ENCODE measurements at places on chromosomes 7 and 10.

DNA sequence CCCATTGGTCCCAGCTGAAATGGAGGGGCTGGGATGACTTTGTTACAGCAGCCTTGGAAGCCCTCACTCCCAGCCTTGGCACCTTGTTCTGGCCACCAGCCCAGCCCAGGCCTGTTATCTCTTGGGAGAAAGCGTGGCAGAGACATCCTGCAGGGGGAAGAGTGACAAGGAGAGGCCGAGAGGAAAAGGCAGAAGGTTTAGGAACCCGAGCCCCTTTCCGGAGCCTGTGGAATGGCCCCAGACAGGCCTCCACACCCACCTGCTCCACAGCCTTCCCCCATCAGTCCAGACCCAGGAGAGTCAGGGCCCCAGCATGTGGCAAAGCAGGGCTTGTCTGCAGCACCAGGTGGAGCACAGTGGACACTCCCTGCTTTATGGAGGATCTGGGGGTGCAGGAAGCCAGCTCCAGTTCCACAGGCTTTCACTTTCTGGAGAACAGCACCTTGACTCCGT, 24.1 kb upstream of the TRIM8 start:
- no peak for DNase-seq

- no peak for DNase-seq
Measured at GRCh38 chr7:7318601-7319000, 136.3 kb downstream of the C1GALT1 start.

GRCh38 chr10:80487791-80488538, 33.9 kb downstream of the TSPAN14 start:
- DNase-seq, result no peak

DNA sequence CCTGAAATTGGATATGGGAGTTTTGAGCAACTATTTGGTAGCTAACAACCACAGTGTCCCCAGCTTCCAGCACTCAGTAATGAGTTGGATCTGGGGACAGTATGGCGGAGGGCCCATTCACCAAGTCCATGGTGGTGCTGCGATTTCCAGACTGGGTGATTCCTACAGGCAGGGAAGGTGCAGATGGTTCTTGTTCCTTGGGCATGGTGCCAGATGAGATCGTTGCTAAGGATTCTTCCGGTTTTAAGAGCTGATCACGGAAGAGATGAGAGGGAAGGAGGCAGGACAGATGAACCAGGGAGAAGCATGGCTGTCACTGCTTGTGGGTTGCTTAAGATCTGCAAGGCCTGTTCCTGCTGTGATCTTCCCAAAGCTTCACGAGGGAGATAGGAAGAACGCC, 380.3 kb downstream of the TCERG1L start:
- DNase-seq, result no peak

- DNase-seq, result no peak
Measured at GRCh38 chr10:62384057-62384446, 9.9 kb downstream of the ZNF365 start.

GRCh38 chr7:76191783-76192240, 9.9 kb upstream of the SRRM3 start:
- DNase-seq, result no peak

GRCh38 chr7:16099302-16099849, 322.0 kb downstream of the CRPPA start:
- DNase-seq, result no peak

DNA sequence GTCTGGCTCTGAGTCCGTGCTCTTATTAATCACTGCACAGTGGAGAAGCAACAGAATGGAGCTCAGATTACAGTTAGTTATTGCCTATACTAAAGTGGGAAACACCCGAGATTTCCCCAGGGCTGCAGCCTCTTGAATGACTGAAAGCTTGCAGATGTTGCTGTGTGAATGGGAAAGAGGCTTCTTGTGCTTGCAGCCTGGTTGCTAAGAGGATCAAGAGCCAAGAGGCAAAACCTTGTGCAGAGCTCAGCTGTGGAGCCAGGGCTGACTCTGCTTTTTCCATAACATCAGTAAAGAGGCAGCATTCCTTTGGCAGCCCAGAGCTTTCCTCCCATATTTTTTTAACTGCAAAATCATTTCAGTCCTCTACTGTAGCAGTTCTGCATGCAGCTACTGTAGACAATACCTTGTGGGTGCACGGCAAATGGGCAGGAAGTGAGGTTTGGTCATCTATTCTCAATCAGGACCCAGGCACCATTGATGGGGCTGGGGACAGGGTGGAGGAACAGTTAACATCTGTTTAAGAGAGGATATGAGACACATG, 86.5 kb downstream of the RALA start:
- DNase-seq, result no peak

DNA sequence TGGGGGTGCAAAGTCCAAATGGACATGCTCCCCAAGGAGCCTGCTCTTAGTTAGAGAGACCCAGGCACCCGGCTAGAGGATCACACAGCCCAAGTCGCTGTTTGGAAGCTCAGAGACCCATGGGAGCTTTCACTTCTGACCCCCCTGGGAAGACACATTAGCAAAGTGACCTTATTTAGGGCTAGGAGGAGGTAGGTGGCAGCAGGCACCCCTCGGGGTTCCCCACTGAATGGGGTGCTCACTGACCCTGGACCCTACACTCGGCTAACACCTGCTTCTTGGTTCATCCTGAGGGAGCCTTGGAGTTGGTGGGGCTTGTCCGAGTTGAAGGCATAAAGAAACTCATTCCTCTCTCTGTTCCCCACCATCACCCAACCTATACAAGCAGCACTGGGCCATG, 27.1 kb upstream of the HABP2 start:
- no peak for DNase-seq

- DNase-seq, result no peak
Measured at GRCh38 chr7:97390915-97391593, 273.6 kb downstream of the SDHAF3 start.

DNA sequence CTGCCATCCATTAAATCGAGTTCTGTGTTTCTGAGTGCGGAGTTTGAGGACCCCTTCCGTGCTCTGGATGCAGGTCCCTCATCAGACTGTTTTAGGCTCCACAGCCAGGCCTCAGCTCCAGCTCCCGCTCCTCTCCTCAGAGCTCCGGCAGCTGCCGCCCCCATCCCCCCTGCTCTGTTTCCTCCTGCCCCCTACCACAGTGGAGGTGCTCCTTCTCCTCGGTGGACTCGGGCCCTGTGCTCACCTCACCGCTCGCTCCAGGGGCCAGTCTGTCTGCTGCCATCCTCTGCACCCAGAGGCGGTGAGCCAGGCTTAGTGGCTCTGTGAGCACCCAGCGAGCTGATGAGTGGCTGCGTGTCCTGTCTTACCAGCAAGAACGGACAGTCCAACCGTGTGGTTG, 21.4 kb upstream of the PRKAR1B start:
- no peak for DNase-seq

- no peak for DNase-seq
Measured at GRCh38 chr7:2052657-2053048, 180.1 kb downstream of the MAD1L1 start.

- DNase-seq, result no peak
Measured at GRCh38 chr7:151614019-151614418, 94.3 kb upstream of the RHEB start.

GRCh38 chr7:48084727-48085432, 4.2 kb upstream of the UPP1 start:
- DNase-seq, result no peak

GRCh38 chr7:50682079-50682478, 100.6 kb downstream of the GRB10 start:
- DNase-seq, result no peak

DNA sequence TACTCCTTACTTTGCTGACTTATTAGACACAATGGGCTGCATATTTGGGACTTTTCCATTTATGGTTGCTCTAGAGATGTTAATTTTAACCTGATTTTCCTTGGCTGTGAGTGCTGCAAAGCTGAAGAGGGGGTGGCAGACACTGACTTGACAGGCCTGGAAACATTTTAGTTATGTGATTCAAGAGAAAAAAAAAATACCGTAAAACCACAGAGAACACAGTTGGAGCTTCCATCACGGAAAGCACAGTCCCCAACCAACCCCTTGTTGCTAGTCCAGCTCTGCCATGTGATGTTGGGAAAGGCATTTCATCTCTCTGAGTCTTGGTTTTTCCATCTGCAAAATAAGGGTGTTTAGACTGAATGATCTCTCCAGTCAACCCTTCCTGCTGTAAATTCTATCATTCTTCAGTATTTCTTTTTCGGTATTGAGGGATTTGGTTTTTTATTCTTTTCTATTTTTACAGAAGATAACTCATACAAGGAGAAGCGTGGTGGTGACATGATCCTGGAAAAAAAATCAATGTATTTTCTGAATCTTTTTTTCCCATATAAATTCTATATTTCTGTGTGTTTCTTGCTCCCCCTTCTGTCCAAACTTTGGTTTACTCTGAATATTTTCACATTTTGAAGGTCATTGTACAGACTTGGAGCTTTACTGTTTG, 246.1 kb downstream of the REEP3 start:
- no peak for DNase-seq

DNA sequence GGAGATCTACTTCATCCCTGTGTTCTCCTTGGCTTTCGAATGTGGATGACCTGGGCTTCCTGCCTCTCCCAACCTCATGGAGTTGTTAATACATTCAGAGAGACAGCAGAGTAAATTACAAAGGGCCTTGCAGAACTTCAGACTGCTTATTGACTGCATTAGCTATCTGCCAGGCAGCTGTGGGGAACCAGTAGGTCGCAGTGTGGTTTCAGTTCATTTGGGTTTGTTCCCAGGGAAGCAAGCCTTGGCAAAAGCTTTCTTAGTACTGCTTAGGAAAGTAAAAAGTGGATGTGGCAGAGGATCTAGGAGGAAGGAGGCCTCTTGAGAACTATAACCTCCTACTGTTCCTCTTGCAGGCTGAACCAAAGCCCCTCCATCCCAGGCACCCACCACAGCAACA, 9.2 kb downstream of the NPFFR1 start:
- DNase-seq, result no peak

DNA sequence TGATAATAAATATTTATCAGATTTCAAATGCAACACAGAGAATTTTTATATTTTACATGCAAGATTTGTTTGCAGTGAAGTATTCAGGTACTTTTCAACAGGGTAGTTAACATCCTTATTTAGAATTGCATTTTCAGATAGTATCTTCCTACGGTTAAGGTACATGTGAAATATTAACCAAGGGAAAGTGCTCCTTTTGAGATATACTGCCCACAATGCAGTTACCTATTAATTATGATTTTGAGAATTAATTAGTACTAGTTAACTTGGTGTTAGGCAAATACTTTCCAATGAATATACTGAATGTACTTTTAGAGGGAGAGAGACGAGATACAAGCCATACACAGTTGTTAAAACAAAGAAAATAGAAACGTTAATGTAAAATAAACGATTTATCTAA, 206.2 kb upstream of the YAE1 start:
- no peak for DNase-seq

GRCh38 chr7:150976529-150977381, 1.4 kb downstream of the KCNH2 start:
- no peak for DNase-seq

GRCh38 chr10:116026315-116026714, 246.7 kb downstream of the GFRA1 start:
- DNase-seq, result no peak
